RWPE2 (cell line): ENCODE measurements at places on chromosomes 7 and 10.

GRCh38 chr10:71065659-71066058 lies 146.7 kb upstream of the UNC5B start:
- DNase-seq: no peak

GRCh38 chr10:70952921-70953320 lies 64.6 kb upstream of the PCBD1 start:
- no peak for DNase-seq

DNA sequence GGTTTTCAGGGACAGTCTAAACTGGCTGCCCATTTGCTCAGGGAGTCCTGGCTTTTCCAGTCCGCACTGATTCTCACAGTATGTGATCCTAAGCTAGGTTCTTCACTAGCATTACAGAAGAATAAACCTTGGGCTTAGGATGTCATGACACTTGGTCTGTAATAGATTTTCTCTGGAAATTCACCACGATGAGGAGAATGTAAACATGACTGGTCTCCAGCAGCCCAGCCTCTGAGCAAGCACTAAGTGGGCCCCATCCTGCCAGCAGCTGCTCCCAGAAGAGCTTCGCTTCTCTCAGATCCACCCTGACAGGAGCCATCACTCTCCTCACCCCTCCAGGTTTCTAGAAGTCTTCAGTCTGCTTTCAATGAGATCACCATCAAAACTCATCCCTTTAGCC lies 103.7 kb upstream of the ZPBP start:
- DNase-seq: no peak

DNA sequence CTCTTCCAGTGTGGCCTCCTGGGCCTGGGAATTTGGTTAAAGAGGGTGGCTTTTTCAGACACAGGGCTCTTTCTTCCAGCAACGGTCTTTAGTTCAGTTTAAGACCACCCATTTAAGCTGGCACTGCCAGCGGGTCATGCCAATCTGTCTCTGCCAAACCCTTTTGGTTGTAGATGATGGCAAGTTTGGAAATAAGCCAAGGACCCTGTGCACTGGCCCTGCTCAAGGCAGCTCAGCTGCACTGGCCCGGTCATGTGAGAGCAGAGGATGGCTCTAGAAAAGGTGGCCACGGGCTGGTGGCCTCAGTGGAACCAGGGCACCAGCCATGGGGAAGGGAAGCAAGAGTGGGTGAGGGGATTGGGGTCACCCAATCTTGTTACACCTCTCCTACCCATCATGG lies 294.1 kb downstream of the GLRX3 start:
- no peak for DNase-seq

DNA sequence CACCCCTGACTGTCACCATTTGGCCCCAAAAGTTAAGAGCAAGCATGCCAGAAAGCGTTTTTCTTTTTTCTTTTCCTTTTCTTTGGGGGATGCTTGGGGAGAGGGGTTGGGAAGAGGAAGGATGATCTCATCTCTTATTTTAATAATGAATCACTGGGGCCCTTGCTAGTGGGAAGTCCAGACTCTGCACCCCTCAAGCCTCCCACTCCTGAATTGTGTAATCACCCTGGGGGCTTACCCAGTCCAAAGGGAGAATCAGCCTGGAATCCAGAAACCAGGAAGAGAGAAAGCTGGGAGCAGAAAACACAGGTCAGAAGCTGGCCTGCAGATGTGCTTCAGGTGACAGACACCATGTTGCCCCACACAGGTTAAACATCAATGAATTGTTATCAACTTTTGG lies 14.7 kb upstream of the HABP2 start:
- no peak for DNase-seq

GRCh38 chr10:51188008-51188407 lies 113.7 kb downstream of the PRKG1 start:
- DNase-seq: no peak

- DNase-seq: no peak
Observed at GRCh38 chr10:95467162-95467599, 94.0 kb downstream of the SORBS1 start.

- no peak for DNase-seq
Observed at GRCh38 chr7:13894954-13895353, 94.5 kb downstream of the ETV1 start.

- no peak for DNase-seq
Observed at GRCh38 chr7:73936967-73937366, 76.0 kb downstream of the TMEM270 start.

- DNase-seq: no peak
Observed at GRCh38 chr10:589961-590680, 99.3 kb downstream of the DIP2C start.

DNA sequence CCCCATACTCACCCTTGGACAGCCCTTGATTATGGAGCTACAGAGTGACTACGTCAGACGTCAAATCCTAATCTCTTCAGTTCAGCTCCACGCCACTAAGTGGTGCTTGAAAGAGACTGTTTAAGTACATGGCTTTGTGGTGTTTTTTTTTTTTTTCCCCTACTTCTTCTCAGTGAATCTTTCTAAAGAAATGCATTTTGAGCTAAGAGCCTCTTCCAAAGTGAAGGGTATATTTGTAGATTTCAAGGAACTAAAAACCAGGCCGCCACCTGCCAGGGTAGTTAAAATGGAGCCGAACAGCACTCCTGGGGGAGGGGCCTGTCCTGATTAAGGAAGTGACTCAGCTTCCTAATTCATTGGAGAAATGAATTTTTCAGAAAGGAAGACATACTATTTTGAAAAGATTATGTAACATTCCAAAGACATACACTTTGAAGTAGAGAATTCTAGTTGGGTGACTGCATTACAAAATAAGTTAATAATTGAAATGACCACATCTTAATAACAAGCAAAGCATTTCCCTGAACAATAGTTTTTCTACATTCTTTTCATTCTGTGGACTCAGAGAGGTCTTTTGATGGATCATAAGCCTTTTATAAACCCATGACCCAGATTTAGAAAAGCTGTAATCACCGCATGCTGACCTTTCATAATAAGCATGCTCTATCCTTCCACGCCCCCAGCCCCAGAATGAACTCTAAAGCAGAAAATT lies 20.6 kb upstream of the VPS41 start:
- DNase-seq: no peak

DNA sequence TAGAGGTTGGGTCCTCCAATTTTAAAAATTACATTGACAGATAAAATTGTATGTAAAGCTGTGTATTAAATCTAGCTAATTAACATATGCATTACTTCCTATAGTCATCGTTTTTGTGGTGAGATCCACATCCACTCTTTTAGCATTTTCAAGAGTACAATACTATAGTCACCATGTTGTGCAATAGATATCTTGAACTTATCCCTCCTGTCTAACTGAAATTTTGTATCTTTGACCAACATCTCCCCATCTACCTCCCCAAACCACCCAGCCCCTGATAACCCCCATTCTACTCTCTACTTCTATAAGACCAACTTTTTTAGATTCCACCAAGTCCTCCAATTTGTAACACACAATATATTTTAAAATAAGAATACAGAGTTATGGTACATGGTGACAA lies 208.0 kb downstream of the RELN start:
- DNase-seq: no peak

- no peak for DNase-seq
Observed at GRCh38 chr7:99624484-99624883, 7.7 kb downstream of the ZSCAN25 start.

- no peak for DNase-seq
Observed at GRCh38 chr10:33153968-33154327, 180.5 kb downstream of the NRP1 start.

GRCh38 chr7:35329026-35329425 lies 75.1 kb upstream of the TBX20 start:
- no peak for DNase-seq

- no peak for DNase-seq
Observed at GRCh38 chr10:110040767-110041478, 33.1 kb downstream of the ADD3 start.

DNA sequence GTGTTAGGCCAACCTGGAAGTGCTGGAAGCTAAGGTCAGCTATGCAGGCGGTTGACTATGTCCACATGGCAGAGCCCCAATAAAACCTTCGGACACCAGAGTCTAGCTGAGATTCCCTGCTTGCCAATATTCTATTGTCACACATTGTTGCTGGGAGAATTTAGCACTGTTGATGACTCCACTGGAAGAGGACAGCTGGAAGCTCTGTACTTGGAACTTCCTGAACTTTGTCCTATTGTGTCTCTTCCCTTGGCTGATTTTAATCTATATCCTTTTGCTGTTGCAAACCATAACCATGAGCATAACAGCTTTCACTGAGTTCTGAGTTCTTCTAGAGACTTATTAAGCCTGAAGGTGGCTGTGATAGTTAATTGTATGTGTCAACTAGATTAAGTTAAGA lies 12.0 kb downstream of the XRCC2 start:
- DNase-seq: no peak

DNA sequence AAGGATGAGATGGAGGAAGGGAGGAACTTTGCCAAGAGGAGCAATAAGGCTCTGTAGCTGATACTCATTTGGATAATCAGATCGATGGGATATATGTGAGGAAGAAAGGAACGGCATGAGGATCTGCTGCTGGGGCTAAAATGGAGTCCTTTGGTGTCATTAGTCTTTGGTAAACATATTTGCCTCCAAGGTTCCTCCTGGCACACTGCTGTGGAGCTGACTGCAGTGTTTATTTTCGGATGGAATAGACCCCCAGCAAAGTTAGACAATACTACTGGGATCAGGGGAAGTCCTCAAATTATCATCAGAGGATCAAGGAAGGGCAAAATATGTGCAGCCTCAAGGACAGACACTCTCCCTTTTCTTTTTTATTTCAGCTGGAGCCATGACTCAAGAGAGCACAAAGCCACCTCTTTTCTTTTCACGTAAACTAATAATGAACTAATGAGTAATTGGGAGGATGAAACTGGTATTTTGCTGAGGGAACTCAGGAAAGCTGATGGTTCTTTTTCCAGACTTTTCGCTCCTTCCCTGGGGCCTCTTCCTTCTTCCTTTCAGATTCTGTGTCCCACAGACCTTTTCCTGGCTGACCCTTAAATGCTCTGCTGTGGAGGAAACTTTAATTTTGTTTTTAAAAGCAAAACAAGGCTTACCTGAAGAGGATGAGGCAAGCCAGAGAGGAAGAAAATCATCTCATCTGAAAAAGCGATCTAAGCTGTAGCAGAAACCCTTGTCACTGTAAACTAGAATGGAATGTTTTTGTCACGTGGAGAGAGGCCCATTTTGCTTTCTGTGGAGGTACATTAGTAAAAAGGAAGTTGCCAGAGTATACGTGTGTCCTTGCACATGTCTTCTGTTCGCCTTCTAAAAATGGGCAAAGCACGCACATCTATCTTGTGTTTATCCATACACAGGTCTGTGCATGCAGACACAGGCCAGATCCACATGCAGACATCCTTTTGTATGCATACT lies 33.3 kb downstream of the LRMDA start:
- no peak for DNase-seq

DNA sequence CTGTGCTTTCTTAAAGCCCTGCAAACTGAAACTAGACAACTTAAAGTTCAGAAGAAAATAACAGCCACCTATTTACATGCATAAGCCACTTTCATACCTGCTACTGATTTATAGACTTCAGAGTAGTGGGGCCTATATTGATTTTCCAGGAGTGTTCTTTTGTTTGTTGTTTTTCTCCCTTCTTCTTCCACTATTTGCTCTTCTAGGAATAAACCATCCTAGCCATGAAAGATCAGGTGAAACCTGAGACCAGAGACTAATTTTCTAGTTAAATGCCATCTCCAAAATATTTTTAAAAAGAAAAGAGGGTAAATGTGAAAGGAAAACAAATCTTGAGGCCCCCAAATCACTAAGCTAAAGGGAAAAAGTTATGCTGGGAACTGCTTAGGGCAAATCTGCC lies 72.4 kb upstream of the C1GALT1 start:
- no peak for DNase-seq

DNA sequence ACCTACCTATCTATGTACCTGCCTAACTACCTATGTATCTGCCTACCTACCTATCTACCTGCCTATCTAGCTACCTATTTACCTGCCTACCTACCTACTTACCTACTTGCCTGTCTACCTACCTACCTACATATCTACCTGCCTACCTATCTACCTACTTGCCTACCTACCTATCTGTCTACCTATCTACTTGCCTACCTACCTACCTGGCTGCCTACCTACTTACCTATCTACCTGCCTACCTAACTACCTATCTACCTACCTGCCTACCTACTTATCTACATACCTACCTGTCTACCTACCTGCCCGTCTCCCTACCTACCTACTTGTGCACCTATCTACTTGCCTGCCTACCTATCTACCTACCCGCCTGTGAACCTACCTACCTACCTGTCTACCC lies 68.7 kb upstream of the NPTX2 start:
- DNase-seq: no peak

DNA sequence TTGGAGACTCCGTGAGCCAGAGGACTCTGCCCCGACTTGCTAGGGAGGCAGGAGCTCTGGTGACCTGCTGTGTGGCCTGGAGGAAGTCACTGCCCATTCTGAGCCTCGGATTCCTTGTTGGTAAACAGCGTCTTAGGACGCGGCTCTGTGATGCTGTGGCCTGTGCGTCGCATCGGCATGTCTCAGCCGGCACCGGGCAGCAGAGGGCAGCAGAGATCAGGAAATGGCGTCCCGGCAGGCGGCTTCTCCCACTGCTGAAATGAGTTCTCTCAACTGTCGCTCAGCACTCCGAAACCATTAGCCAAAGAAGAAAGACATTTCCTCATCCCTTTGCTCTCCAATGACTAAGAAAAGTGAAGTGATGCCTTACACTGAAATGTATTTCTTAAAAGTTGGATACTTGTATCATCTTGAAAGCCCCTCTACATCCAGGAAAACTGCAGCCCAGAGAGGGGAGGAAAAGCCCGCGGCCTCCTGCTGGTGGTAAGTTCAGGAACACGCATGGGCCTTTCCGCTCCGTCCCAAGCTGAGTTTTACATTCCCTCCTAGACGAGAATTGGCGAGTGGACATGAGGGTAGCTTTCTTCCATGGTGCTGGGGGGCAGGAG lies 91.7 kb downstream of the WDR11 start:
- no peak for DNase-seq

DNA sequence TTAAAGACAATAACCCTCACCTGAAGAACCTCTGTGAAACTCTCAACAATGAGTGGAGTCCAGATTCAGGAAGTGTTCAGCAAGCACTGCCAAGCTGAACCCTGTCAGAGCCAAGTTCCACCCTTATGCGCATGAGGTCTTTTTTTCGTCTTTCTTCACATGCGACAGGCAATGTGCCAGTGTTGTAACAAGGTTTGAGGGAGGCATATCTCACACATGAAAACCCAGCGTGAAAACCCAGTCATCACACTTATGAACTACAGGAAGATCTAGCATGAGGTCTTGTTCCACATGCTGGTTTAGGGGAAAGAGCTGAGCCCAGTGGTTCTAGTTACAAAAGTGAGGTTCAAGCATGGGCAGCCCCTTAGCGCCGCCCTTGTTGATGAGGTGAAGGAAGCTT lies 49.7 kb downstream of the RABGEF1 start:
- no peak for DNase-seq

DNA sequence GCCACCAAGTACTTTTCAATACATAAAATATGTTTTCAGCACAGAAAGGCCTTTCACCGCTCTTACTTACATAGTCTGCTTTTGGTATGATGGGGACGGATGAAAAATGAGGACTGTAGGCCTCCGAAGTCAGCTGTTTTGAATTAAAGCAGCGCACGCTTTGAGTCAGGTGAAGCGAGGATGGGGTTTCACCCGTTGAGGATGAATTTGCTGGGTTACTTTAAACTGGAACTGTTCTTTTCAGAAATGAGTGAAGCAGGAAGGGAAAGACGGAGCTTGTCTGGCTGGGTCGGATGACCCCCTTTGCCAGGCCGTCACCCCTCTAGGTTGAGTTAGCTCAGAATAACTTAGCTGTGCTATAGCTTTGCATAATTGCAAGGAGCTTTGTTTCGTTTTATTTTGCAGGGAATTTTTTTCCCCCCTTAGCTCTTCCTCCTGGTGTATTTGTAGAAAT lies 40.0 kb downstream of the CUX1 start:
- no peak for DNase-seq

- no peak for DNase-seq
Observed at GRCh38 chr7:38220452-38220851, 42.4 kb downstream of the STARD3NL start.
